ENCODE measurements at places on chromosomes 1 and 21. TPM values are rescaled to one million over a fixed set of nuclear protein-coding genes. Genes with fewer than 3 reads are reported as not detected.

Gene HES2
- not detected for total RNA-seq

Gene SPRR2A
- total RNA-seq = not detected

Gene MMEL1
- not detected for total RNA-seq

Gene PIK3R3
- total RNA-seq = 2.0 TPM

Gene LRRC8B
- 0.58 TPM for total RNA-seq

Gene OR6N1
- not detected for total RNA-seq

Gene CACHD1
- 6.5 TPM for total RNA-seq

Gene NBPF4
- not detected for total RNA-seq

Gene LAD1
- total RNA-seq = 8.6 TPM

Gene PODN
- 92.3 TPM for total RNA-seq

Gene OR2T11
- total RNA-seq = not detected

Gene RAB3B
- total RNA-seq = 0.77 TPM

Gene OVAAL
- total RNA-seq = not detected

Gene OR10K1
- total RNA-seq = not detected

Gene MAGOH
- 11.7 TPM for total RNA-seq

Gene ZNF648
- total RNA-seq = not detected

Gene ANKRD65
- total RNA-seq = 0.35 TPM

Gene IKBKE
- total RNA-seq = 7.5 TPM

Gene RNF2
- total RNA-seq = 10.6 TPM

Gene MINDY1
- total RNA-seq = 6.8 TPM
